ENCODE measurements at places on chromosomes 4 and X.

DNA sequence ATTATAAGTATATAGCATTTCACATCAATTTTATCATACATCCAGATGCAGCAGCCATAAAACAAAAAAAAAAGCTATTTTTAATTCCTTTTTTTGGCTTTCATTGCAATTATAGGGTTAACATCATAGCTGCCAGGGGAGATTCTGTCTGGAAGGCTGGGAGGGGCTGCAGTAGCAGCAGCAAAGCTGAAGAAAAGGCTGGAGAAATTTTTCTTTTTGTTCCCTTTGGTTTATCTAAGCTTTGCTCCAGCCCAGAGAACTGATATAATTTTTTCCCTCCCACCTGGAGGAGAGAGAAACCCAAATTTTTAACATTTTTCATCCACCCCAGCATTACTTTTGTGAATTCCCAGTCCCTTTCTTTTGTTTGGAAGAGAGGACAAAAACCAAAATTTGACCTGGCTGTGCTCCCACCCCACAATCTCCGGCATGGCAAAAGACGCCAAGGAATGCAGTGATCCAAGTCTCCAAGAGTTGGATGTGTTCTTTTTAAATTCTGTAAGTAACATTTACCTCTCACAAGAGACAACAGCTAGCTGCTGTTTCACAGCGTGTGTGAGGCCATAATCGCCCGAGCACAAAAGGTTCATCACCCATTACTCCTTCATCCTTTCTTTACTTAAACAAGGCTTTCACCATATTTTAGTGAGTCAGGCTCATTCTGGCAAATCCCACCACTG is 25.1 kb upstream of the FAM156A start:
- DNase-seq: no peak

- no peak for DNase-seq
Measured at GRCh38 chr4:66963084-66963483, 582.2 kb downstream of the CENPC start.

DNA sequence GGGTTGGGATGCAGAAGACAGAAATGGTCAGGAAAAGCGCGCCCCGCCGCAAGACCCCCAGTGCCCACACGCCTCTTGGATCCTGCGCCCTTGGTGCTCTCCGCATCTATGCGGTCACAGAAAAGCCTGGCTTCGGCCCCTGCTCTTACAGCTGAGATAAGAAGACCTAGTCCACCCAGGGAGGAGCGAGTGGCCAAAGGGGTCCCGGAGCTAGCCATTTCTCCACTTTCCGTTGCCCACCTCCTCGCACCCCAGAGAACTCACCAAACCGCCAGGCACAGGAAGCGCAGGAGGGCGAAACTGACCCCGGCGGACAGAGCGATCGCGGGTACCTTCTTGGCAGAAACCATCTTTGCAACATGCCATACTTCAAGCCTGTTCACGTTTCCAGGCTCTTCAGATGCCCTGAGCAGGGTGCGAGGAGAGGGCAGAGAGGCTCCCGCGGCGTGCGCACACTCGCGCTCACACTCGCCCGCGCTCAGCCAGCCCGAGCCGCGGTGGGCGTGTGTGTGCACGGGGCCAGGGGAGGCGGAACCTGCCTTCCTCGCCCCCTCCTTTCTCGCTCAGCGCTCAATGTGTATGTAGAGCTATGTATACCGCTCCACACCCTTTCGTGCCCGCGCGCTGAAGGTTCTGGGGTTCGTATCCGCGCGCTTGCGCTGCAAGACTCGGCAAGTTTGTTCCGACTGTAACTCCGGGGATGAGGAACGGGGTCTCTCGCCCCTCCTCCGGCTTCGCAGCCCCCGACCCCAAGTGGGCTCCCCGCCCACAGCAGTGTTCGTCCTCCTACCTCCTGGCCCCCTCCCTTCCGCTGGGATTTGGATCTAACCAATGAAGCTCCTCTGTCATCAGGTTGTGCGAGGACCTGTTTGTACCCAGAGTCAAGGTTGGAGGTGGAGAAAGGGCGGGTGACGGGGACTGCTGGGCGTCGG is at the start of gene GABRA4:
GABRA4 (minus strand) TSS at position 507 of the 932 bp plus-strand sequence; CDS start at position 350, 157 bp downstream.
- no peak for DNase-seq

GRCh38 chr4:7782783-7783182 is 156.9 kb downstream of the AFAP1 start:
- no peak for DNase-seq

DNA sequence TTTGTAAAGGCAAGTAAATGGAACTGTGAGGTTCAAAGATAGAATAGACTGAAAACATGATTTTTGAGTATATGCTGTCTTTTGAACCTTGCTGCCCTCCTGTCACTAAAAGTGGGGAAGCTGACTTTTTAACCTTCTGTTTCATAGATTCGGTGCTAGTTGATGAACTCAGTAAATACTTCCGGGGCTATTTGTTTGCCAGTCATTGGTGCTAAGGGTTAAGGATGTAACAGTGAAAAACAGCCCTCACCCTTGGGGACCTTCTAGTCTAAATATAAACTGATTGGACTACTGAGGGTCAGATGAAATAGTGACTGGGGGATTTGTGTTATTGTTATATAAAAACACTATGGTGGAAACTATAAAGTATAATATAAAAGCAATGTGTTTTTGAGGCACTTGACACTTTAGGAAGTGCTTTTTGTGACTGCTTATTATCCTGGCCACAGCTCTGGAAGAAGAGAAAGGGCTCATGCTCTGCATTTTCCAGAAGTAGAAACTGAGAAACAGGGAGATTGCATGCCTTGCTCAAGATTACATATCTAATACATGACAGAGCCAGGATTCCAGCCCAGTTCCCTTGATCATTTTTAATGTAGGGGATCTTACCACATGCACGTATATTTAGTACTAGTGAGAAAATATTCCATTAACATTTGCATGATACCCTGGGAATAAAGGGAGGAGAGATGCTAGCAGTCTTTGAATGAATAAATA is 3.9 kb downstream of the BST1 start:
- DNase-seq: no peak

GRCh38 chr4:144851948-144852347 is 206.0 kb downstream of the HHIP start:
- DNase-seq: no peak

- DNase-seq: no peak
Measured at GRCh38 chrX:7503251-7503650, 339.7 kb upstream of the VCX start.

DNA sequence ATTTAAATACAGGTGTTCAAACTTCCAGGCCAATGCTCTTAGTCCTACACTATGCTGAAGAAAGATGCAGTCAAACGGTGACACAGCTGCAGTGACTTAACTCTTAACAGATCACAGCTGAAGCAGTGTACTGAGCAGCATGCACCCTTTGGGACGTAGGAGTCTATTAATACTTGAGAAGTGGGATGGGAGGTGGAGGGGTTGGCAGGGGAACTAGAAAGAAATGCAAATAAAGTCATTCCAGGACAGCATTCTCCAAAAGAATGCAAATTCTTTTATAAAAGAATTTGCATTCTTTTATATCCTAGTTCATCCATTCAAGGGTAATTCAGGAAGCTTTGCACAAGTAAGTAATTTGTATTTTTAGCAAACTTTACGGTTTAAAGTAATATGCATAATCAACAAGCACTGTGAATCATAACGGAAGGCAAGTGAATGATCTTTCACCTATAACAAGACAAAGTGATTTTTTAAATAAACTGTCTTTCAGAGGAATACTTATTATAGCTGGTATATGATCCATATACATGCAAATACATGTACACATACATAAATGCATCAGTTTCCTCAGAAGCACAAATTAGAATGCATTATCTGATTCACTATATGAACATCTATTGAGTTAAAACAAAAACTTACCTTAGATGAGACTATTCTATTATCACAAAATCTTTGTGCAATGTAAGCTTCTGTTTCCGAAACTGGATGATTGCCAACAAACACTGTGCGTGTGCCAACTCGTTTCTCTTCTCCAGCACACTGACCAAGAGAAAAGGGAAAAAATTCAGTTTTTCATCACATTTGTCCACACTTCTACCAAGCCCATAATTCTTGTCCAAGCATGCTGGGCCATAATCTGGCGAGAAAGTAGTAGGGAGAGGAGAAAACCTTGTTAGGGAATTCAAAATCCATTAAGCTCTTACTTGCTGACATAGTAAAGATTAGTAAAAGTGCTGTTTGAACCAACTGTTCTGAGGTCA is 106.5 kb downstream of the ATP11C start:
- DNase-seq: no peak

DNA sequence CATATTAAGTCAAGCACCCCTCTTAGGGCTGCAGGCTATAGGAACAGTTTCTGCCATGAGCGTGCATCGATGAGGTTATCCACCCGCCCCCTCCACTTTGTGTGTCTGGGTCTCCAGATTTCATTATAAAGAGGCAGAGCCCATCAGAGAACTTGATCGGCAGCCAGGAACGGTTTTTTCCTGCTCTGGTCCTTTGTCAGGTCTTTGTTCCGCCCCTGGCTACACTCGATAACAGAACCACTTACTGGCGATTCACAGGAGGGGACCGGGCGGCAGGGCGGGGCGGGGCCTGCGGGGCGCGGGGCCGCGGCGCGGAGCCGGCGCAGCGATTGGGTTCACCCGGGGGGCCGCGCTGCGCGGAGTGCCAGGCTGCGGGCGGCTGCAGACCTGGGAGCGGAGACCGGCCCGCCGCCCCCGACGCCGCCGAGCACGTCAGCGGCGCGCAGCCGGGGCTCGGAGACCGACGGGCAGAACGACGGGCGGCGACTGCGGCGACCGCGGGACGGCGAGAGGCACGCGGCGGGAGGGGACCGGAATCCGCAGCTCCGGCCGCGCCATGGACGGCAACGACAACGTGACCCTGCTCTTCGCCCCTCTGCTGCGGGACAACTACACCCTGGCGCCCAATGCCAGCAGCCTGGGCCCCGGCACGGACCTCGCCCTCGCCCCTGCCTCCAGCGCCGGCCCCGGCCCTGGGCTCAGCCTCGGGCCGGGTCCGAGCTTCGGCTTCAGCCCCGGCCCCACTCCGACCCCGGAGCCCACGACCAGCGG is at the start of gene SLC10A4:
SLC10A4 (plus strand) TSS at position 338 of the 771 bp plus-strand sequence; CDS start at position 557, 219 bp downstream.
- DNase-seq: no peak

DNA sequence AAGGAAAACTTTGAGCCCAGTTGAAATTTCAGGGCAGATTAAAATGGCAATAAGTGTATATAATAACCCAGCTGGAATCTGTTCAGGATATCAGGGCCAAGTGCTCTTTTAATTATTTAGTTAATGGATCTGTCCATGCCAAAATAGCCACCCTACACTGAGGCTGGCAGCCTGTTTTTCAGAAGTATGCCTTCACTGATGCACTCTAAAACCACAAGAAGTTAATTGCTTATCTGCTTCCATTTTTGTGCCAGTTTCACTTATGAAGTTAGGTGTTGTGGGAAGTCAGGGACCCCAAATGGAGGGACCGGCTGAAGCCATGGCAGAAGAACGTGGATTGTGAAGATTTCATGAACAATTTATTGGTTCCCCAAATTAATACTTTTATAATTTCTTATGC is 960.3 kb downstream of the C4orf33 start:
- DNase-seq: no peak

DNA sequence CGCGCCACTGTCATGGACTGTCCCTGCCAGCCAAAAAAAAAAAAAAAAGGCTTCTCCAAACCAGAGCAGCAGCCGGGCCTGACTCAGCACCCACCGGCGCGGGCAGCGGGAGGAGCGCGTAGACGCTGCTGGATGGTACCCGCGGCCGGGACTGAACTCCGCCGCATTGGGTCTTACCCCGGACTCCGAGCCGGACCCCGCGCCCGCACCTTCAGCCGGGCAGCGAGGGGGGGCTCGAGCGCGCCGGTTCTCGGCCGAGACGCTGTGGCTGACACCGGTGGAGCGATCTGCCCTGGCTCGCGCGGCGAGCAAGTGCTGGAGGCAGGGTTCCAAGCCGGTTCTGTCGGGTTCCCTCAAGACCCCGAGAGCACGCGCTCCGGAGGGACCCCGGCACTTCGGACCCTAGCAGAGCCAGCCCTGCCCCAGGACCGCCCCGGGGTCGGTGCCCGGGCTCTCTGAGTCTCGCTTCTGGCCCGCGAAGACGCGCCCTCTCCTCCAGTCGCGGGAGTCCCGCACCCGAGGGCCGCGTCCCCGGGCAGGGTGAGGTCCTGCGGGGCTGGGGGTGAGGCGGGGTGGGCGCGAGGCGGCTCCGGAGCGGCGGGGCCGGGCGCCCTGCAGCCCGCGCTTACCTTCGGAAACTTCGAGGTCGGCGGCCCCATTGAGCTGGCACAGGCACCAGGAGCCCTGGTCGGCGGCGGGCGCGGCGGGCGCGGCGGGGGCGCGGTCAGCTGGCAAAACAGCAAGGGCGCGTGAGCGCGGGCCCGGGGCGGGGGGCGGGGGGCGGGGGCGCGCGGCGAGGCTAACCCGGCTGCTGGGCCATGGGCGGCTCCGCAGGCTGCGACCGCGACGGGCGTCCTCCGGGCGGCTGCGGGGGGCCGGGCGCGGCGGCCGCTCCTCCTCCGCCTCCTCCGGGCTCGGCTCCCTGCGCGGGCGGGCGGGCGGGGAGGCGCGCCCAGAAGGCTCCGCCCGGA is 11.8 kb upstream of the MAN2B2 start:
- no peak for DNase-seq

DNA sequence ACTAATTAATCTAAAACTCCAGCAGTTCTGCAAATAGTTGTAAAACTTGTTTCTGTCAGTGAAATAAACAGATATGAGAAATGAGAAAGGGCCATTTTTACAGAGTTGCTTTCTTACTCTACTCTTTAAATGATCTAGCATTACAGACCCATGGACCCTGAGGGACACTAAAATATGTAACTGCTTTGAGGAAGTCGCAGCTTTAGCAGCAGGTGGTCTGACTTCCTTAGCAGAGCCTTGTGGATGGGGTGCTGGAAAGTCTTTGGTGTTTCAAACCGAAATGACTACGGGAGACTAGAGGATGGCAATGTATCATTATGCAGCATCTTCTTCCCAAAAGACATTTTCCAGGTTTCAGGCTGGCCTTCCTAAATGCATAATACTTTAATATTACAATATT is 18.7 kb downstream of the SHISA3 start:
- no peak for DNase-seq

GRCh38 chrX:12411831-12412230 is 273.6 kb downstream of the FRMPD4 start:
- no peak for DNase-seq

DNA sequence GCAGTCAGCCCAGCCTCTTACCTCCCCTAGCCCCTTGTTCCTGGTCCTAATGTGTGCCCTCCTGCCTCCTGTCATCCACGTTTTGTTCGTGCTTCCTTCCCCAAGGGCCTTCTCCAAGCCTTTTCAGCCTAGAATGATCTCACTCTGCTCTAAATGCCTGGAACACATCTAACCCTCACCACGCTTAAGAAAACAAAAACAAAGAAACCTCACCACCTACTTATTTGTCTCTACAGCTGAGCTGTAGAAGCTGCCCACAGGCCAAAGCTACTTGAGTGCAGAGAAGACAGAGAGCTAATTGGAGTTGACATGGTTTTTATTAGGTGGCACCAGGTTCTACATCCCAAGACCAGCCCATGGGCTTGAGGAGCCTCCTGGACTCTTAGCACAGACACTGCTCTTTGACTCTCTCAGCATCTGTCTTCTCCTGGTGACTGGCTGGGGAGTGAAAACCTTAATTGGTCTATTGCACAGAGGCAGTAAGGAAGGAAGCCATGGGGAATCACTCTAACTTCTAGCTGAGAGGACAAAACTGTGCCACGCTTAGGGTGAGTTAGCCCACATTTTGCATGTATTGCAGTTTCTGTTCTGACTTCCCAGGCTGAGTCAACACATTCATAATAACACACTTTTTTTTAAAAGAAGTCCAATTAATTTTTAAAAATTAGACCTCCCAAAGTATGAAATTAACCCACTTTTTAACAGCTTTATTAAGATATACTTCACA is 52.3 kb upstream of the PDK3 start:
- DNase-seq: no peak
